ENCODE measurements at places on chromosomes 1 and 21. TPM values are rescaled to one million over a fixed set of nuclear protein-coding genes. Genes with fewer than 3 reads are reported as not detected.
A peak's percentile ranks its signal among the peaks of the same experiment; 100 is the strongest.

Gene CR1L
- not detected for total RNA-seq

Gene MATN1
- total RNA-seq: under 0.01 TPM

Gene EXTL1
- 3.2 TPM for total RNA-seq

GRCh38 chr1:33039840-33040239, 3.2 kb upstream of the AK2 start:
- H3K36me3 ChIP-seq: no peaks in the 10 kb centered on the region
- no peaks in the 10 kb centered on the region for H3K27me3 ChIP-seq
- H3K4me1 ChIP-seq: peaks cover 20% of the 10 kb centered on the region
- no peak overlapping the region for H3K27ac ChIP-seq

DNA sequence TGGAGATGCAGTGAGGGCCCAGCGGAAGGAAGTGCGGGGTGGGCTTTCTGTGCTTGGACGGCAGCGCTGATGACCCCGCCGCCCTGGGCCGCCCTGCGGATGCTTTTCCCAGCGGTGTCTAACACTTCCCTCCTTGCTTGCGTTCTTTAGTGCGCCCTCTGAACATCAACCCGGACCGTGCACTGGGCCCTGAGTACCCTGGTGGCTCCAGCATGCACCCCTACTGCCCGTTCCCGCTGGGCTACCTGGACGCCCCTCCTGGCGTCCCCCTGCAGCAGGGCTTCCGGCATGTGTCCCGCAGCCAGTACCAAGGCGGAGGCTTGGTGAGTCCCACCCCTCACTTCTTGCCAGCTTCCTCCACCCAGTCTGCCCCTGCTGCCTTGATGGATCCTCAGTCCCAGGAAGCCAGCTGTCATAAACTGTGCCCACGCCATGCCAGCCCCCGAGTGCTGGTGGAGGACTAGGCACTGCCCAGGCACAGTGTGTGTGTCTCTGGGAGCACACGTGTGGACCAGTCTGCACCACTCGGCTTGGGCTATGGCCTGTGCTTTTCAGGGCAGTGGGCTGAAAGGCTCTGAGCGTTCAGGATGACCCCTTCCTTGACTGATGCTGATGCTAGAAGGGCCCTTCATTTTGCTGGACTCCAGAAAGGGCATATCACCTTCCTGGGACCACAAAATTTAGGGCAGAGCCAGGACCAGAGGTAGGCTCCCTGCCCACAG, 2.3 kb downstream of the DMRTB1 start:
- H3K4me3 ChIP-seq: no peak overlapping the region
- no peak overlapping the region for H3K27ac ChIP-seq
- no peaks in the 10 kb centered on the region for H3K4me1 ChIP-seq
- H3K27me3 ChIP-seq: peaks cover 13% of the 10 kb centered on the region
- peak; percentile 50 for DNase-seq
- H3K36me3 ChIP-seq: no peaks in the 10 kb centered on the region

Data from osteoblast (primary cell).